ENCODE measurements at places on chromosomes 2 and 18.

DNA sequence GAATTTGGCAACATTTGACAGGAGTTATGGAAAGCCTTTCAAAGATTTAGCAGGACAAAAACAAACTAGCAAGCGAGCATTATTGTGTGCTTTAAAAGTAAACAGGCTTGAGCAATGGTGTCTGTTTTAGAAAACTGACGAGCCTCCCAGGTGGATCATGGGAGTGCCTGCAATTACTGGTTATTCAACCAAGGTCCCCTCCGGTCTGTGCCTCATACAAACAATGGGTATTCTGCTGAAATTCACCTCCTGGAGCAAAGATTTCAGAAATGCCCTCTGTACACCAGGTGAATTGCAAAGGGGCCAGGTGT lies 22.4 kb downstream of the RTP5 start:
- DNase-seq: no peak

DNA sequence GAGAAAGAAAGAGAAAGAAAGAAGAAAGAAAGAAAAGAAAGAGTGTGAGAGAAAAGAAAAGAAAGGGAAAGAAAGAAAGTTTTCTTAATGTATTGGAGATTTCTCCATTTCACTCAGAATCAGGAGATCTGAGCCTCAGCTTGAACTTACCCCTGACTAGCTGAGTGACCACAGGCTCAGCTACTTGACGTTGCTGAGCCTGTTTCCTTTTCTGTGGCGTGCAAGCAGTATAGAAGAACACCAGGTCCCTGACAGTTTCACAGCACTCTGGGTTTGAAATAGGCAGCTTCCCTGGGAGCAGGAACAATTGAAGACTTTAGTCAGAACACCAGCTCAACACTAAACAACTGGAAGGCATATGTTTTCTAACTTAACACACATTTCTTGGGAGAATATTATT lies 44.7 kb downstream of the MARCO start:
- DNase-seq: no peak

GRCh38 chr18:35753306-35753910 lies 171.9 kb downstream of the GALNT1 start:
- no peak for DNase-seq

DNA sequence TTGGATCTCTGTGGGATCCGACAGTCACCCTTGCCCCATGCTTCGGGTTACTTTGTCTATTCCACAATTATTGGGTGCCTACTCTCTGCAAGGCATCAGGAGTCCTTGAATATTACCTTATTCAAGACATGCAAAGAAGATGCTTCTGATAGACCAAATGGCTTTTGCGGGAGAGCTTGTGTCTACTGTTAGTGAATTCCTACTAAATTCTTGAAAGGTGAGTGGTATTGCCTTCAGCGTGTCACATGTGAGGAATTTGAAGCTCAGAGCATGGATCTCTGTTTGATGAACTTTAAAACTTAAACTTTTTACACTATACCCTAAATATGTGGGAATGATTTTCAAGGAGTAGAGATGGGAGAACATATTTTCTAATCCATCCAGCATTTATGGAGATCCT lies 184.4 kb downstream of the LTBP1 start:
- no peak for DNase-seq

- no peak for DNase-seq
Observed at GRCh38 chr2:5123582-5124196, 568.5 kb upstream of the SOX11 start.

Measured in fibroblast of mammary gland (primary cell).